ENCODE measurements at places on chromosomes 12 and 14.
A peak's percentile ranks its signal among the peaks of the same experiment; 100 is the strongest.

DNA sequence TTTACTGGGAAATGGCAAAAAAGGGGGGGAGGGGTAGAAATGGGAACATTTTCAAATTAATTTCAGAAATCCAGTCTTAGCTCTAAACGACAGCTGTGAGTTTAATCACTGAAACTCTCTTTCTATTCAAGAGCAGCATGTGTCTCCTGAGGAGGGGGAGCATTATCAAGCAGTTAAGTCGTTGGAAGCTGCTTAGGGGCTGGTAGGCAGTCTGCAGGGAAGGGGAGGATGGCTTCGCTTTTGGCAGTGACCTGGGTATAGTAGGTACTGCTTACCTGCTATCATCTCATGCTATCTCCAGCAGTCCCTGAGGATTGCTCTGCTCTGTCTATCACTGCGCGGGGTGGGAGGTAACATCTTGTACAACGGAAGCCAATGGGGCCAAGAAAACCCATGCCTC is 567.4 kb downstream of the NRXN3 start:
- DNase-seq: no peak

- peak; percentile 59 for DNase-seq
Measured at GRCh38 chr14:105086833-105087307, 21.6 kb upstream of the GPR132 start.

- no peak for DNase-seq
Measured at GRCh38 chr12:65537978-65538377, 259.5 kb downstream of the MSRB3 start.

- DNase-seq: no peak
Measured at GRCh38 chr14:70648346-70648745, 6.6 kb downstream of the TTC9 start.

- no peak for DNase-seq
Measured at GRCh38 chr14:91330856-91331255, 86.4 kb upstream of the GPR68 start.

DNA sequence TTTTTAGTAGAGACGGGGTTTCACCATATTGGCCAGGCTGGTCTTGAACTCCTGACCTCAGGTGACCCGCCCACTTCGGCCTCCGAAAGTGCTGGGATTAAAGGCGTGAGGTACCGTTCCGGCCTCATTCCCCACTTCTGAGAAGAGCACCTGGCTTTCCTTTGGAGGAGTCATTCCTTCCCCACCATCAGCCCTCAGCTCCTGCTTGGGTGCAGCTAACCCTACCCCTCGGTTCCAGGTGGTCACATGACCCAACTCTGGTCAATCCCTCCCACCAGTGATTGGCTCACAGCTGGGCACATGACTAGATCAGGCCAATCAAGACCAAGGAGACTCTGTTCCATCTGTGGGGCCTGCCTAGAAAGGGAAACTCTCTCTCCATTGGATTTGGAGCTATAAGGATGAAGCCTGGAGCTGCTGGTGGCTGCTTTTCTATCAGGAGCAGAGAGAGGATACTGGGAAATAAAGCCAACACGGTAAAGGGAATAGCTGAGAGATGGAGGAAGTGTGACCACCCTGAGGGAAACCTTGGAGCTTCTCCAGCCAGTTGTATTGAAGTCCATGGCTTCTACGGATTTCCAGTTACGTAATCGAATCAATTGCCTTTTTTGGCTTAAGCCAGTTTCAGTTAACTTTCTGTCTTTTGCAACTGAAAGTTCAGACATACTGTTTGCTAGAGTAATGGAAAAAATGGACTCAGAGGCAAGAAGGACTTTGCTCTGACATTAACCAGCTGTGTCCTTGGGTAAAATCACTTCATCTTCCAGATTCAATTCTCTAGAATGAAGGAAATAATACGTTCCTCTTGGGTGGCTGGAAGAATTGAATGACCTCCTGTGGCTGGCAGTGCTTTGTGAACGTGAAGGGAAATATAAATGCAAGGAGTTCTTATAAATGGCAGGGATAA is 19.7 kb upstream of the IFT81 start:
- DNase-seq: no peak

DNA sequence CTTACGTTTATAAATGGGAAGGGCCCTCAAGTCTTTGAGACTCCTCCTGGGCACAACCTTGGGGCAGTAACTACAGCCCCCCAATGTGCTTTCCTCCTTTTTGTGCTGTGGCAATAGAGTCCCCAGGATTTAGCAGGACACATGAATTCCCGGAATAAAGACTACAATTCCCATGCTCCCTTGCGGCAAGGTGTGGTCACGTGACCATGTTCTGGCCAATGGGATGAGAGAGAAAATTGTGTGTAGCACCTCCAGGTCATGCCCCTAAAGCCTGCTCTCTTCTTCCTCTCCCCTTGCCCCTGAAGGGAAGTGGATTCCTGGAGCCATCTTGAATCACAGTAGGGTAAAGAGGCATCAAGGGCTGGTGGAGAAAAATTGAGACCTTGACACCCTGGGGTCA is 295.1 kb upstream of the SFSWAP start:
- no peak for DNase-seq

GRCh38 chr12:51033457-51034089 is 7.4 kb upstream of the SLC11A2 start:
- DNase-seq: no peak

GRCh38 chr12:116856729-116857128 is 24.5 kb downstream of the HRK start:
- no peak for DNase-seq

GRCh38 chr14:85342858-85343607 is 186.9 kb upstream of the FLRT2 start:
- no peak for DNase-seq

DNA sequence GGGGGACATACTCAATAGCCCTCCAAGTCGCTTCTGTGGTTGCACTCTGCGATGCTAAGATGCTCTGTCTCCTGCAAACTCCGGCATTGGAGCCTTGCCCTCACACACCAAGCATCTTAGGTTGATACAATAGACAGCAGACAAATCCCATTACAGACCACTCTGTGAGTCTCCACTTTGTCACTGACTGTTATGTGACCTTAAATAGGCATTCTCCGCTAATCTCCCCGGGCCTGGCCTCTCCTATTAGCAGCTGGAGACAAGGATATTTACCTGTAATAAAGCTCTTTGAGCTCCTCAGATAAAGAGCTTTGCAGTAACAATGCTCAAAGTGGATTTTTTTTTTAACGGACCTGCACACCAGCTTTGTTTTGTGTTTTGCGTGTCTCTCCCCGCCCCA is 479.7 kb upstream of the TBX3 start:
- no peak for DNase-seq

- no peak for DNase-seq
Measured at GRCh38 chr12:26869908-26870459, 37.0 kb upstream of the ITPR2 start.

GRCh38 chr12:52601671-52602070 is 408 bp upstream of the KRT72 start:
- DNase-seq: no peak

- DNase-seq: no peak
Measured at GRCh38 chr12:95339086-95339788, 121.6 kb downstream of the VEZT start.

GRCh38 chr12:32549675-32550079 is 129.4 kb upstream of the DNM1L start:
- no peak for DNase-seq

- no peak for DNase-seq
Measured at GRCh38 chr14:34038358-34039057, 87.6 kb upstream of the EGLN3 start.

GRCh38 chr12:6961278-6961694 is 9.2 kb downstream of the PHB2 start:
- peak; percentile 96 for DNase-seq

Data from stimulated activated CD8-positive, alpha-beta memory T cell treated with anti-CD3 and anti-CD28 coated beads, Interleukin-4, amount 100 ng/mL, for 4 hours (primary cell).